ENCODE measurements at places on chromosomes 2 and 18.

DNA sequence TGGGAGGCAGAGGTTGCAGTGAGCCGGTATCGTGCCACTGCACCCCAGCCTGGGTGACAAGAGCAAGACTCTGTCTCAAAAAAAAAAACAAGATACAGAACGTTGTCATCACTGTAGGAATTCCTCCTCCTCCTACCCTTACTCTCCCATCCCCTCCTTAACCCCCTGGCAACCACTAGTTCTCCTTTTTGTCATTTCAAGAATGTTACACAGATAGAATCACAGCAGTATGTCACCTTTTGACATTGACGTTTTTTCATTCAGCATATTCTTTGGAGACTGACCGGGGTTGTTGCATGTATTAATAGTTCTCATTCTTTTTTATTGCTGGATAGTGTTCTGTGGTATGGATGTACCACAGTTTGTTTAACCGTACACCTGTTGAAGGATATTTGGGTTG is 32.4 kb downstream of the TTLL4 start:
- no peak for DNase-seq

DNA sequence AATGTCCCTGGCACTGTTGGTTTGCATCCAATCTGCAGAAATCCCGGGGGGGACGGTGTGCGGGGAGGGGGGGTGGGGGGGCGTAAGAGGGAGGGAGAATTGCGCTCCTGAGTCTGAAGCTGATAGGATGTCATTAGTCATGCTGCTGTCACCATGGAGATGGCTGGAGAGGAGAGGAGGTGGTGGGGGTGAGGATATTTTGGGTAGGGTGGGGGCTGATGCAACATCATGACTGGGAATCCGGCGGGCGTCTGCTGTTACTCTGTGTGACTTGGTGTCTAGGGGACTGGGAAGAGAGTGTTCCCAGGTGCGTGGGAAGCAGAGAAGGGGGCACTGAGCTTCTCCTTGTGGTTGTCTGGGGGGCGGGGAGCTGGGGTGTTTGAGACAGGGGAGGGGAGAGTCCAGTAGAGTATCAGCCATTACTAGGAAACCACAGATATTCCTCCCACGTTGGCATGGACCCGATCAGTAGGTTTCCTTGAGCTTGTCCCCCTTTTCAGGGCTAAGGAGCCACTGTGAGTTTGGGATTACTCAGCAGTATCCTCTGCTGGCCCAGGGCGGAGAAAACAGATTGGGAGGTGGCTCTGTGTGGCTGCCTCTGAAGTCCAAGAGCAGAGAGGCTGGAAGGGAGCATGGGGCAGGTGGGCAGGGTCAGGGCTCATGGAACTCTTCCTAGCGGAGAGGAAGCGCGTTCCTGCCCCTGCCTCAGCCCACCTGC is 18.9 kb downstream of the TET3 start:
- DNase-seq, result no peak

GRCh38 chr18:22169011-22169888 is at the start of gene GATA6:
GATA6 (plus strand) TSS chr18:22169589; CDS start chr18:22171145, 1,556 bp downstream.
- peak; percentile 88 for DNase-seq

GRCh38 chr2:43215673-43216255 is 10.6 kb downstream of the ZFP36L2 start:
- DNase-seq, result no peak

GRCh38 chr18:3321133-3321812 is 59.3 kb downstream of the MYL12B start:
- no peak for DNase-seq

GRCh38 chr18:5066380-5066977 is 130.6 kb downstream of the AKAIN1 start:
- DNase-seq, result no peak

- DNase-seq, result no peak
These were observed 20.0 kb downstream of the CDCA7 start for GRCh38 chr2:173374634-173375033.

DNA sequence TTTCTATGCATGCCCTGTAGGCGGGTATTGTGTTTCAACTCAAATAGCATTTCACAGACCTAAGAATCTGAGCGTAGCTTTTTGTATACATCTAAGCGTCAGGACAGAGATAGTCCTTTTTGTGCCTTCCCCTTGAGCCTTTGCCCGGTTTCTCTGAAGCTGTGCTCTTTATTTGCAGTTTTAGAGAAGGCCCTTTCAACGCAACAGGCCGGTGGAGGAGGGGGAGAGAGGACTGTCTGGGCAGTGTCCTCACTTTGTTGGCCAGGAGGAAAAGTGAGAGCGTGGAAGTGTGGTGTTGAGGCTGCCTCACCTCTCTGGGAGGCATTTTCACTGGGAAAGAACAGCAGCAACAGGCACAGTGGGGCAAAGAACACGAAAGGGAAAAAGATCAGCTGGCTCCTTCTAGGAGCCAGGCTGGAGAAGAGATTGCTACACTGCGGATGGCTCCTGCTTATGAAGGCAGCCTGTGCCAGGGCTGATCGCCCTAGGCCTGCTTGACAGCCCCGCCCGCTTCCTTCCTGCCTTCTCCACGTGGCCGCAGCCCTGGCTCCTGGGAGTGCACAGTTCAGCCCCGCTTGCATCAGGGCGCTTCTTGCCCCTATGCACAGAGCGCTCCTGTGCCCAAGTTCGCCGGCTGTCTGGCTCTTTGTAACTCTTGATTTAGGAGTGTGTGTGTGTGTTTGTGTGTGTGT is 195.6 kb upstream of the POU3F3 start:
- no peak for DNase-seq

- peak; percentile 21 for DNase-seq
These were observed 2.7 kb upstream of the NPC1 start for GRCh38 chr18:23588836-23589560.

DNA sequence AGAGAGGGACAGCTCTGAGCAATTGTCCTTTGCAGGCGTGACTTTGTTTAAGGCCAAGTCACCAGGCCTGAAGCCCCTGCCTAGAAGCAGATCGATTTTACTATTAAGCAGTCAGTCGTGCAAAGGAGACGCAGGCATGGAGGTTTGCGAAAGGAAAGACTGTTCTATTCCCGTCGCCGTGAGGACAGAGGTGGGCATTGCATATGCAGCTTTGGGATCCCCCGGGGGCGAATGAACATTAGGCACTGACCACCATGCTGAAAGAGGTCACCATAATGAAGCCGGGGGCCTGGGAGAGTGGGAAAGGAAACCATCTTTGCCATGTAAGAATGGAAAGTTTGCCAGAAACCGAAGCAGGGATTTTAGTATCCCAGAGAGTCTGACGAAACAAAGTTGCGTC is 231.6 kb downstream of the BCL11A start:
- DNase-seq, result no peak

GRCh38 chr2:126880817-126881216 is 17.9 kb upstream of the TEX51 start:
- DNase-seq, result no peak

- no peak for DNase-seq
These were observed 1065.2 kb upstream of the FAM98A start for GRCh38 chr2:34664266-34664665.

GRCh38 chr2:79292239-79292957 is 132.8 kb upstream of the REG3A start:
- DNase-seq, result no peak

DNA sequence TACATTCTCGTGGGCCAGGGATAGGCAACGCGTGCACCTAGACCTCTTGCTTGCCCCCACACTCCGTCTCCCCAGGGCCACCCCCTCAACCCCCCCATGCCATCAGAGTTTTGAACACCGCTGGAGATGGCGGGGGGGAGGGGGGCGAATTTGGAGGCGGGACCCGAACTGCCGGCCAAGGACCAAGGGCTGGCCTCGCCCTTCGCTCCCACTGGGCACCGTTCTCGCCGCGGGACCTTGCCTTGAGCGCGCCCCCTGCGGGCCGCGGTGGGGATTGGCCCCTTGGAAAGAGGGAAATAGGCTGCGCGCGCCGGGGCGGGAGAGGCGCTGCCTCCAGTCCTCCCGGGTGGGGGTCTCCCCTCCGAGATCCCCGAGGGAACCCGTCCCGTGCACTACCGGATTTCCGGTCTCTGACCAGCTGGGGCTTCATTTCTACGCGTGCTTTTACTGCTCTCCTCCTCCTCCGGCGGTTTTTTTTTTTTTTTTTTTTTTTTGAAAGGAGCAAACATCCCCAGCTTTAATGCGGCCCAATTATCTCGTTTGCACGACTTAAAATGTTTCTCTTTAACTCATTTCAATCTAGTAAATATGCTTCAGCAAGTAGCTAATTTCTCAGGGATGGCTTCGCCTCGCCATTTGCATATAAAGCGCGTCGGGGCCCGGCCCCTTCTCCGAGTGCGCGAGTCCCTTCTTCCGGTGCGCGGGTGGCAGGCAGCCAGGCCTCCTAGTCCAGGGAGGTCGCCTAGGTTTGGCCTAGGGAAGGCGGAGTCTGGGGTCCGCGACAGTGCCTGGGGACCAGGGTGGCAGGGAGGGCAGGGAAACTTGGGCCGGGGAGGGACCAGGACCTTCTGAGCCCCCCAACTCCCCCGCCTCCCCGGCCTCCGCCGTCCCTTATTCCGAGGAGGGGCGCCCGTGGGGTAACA is 10.0 kb upstream of the GBX2 start:
- DNase-seq, result peak; percentile 50

GRCh38 chr2:39135690-39136259 is 14.9 kb upstream of the SOS1 start:
- DNase-seq, result no peak

DNA sequence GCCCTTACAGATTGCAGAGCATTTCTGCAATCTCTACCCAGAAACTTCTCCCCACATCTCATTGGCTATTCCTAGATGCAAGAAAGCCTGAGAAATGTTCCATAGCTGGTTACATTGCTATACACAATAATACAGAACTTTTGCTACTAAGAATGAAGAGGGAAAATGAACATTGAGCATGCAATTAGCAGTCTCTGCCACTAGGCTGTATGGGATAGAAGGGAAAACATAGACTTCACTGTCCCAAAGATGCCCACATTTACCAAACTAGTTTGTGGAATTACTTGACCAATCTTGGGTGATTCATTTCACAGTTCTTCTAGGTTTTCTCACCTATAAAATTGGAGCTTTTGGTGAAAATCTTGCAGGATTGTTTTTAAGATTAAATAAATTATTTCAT is 265.7 kb upstream of the NT5C1B start:
- peak; percentile 15 for DNase-seq

Measured in SW480 (cell line).